ENCODE measurements at places on chromosomes 13 and 19.
A peak's percentile ranks its signal among the peaks of the same experiment; 100 is the strongest.

- DNase-seq = no peak
Observed at GRCh38 chr19:763181-763580, 12.3 kb downstream of the MISP start.

GRCh38 chr19:2703691-2704216, 1.3 kb upstream of the GNG7 start:
- no peak for DNase-seq

- DNase-seq = no peak
Observed at GRCh38 chr13:85969331-85969730, 170.1 kb upstream of the SLITRK6 start.

DNA sequence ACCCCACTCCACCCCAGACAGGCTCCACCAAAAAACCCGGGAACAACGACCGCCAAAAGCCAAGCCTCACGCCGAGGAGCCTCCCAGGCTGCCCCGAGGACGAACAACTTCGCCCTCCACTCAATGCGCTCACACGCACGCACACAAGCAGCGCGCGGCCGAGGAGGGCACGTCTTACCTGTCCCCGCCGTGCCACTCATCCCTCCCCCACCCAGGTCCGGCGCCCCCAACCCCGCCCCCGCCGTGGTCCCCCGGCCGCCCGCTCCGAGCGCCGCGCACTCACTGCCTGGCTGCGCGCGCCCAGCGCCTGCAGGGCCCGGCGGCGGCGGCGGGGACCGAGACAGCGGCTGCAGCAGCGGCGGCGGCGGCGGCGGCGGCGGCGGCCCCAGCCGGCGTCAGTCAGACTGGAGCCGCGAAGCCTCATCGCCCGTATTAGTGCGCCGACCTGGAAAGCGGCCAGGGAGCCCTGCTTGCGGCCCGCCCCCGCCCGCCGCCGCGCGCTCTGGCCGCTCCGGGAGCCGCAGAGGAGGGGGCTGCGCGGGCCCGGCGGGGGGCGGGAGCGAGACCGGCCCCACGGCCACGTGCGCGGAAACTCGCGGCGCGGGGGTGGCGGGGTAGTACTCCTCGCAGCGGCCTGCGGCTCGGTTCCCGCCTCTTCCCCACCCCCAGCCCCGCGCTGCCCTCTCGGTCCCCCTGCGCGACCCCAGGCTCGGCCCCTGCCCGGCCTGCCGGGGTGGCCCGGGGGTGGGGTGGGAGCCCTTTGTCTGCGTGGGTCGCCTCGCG, at the start of gene SMAD9:
Gene SMAD9 (minus strand): TSS at position 406 of the 783 bp plus-strand sequence. CDS start 40,549 bp downstream, outside the sequence.
- no peak for DNase-seq

GRCh38 chr13:57063007-57063406, 77.7 kb upstream of the PRR20A start:
- DNase-seq = no peak

GRCh38 chr13:76886292-76887075, at the start of gene KCTD12:
KCTD12 (minus strand) TSS chr13:76886405; CDS start chr13:76886148, 257 bp downstream.
- DNase-seq = peak; percentile 65

DNA sequence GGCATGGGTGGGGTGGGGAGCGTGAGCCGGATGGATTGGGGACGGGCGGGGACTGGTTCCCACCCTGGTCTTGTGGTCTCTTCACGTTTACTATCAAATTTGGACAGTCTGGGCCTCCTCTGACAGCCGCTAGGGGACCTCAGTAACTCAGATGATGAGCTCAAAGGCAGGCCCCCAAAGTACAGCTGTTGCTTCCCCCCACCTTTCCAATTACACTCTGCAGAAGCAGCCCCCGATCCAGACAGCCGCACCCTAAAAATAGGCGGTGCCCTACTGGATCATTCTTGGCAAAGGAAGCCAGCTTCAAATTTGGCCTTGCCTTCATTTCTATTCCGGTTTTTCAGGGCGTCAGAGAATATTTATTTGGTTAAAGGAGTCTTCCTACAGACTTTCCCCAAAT, 1.9 kb upstream of the FOXO1 start:
- no peak for DNase-seq

DNA sequence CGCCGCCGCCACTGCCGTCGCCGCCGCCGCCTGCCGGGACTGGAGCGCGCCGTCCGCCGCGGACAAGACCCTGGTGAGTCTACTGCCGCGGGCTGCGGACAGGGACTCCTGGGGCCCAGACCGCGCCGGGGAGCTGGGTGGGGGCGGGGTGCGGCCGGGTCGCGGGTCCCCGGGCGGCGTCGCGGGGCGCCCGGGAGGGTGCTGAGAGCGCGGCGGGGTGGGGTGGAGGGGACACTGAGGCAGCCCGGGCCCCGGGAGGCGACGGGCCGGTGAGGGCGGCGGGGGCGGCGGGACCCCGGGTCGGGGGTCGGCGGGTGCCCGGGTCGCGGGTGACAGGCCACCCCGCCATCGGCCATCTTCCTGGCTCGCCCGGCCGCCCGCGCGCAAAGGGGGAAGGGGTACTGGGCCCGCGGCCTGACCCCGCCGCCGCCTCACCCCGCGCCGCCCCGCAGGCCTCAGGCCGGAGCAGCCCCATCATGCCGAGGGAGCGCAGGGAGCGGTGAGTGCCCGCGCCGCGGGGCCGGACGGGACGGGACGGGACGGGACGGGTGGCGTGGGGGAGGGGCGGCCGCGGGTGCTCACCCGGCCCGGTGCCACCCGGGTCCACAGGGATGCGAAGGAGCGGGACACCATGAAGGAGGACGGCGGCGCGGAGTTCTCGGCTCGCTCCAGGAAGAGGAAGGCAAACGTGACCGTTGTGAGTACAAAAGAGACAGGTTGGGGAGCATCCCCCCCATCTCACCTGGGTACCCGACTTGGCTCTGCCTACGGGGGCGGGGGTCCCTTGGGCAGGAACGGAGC, 489 bp downstream of the CCNE1 start:
- DNase-seq = peak; percentile 16

- no peak for DNase-seq
Observed at GRCh38 chr19:41206456-41206855, 12.6 kb upstream of the AXL start.

DNA sequence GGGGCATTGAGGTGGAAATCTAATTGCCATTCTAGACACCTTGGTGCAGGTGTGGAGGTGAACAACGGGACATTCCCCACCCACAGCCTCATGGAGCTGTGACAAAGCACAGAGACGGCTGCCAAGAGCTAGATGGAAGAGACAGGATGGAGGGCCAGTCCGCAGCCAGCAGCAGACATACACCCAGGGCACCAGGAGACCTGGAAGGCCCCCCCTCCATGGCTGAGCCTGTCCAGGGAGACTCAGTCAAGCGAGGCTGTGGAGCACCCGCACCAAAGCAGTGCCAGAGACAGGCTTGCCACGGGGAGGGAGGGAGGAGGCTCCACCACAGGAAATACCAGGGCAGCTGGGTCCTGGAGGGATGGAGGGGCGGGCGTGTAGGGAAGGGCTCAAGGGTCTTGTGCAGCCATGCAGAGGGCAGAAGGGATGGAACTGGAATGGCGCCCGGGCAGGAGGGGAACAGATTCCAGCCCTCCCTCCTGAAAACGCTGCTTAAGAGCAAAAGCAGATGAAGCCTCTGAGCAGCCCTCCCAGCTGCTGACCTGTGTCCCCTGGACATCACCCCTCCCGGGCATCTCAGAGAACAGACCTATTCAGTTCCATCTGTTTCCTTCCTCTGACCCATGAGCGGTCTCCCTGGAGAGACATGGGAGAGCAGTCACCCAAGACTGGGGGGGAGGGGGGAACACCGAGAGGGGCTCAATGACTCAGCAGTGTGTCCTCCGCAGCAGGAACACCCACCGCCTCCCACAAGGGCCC, 14.4 kb downstream of the EPS15L1 start:
- DNase-seq = no peak

- no peak for DNase-seq
Observed at GRCh38 chr13:31965361-31966066, 66.1 kb upstream of the FRY start.

- DNase-seq = no peak
Observed at GRCh38 chr13:88097541-88097940, 426.4 kb downstream of the SLITRK5 start.

- DNase-seq = no peak
Observed at GRCh38 chr19:31761281-31761913, 412.2 kb upstream of the TSHZ3 start.

DNA sequence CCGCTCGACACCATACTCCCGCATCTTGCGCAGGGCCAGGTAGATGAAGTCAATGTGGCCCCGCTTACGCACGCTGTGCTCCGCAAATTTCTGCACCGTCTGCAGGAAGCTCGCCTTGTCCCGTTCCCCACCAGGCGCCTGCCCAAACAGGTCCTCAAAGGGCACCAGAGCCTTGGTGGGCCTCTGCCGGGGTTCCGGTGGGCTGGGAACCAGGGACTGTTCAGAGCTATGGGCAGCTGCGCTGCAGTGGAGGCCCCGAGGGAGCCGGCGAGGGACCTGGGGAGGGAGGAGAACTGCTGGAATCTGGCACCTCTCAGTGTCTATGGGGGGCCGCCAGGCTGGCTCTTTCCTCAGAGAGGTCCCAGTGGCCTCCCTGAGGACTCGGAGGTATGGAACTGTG, 8.3 kb upstream of the ZNF653 start:
- no peak for DNase-seq

DNA sequence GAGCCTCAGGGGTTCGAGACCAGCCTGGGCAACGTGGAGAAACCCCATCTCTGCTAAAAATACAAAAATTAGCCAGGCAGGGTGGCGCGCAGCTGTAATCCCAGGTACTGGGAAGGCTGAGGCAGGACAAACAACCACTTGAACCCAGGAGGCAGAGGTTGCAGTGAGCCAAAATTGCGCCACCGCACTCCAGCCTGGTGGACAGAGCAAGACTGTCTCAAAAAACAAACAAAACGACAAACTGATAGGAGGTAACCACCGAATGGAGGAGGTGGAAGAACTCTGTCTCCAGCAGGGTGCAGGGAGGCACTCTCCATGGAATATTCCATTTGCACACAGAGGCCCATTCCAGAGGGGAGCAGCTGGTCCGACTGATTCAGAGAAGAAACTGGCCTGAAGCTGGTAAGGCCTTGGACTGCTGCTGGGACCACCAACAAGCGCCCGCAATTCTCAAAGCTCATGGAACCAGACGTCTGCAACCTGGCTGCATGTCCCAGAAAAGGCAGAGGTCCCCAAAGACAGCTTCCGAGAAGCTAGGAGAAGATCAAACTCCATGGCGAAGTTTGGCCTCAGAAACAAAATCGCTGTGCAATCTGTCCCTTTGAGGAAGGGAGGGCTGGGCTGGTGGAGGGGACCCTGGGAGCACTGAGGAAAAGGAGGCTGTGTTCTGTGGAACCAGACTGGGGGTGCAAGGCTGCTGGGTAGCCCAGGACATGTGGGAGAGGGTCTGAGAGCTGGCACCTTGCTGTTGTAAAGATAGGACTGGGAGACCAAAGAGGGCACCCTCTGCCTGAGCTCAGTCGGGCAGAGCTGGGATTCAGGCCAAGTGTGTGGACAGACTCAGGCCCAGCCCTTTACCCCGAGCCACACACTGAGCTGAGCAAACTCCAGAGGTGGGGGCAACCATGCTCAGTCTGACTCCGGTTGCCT, 35.2 kb downstream of the SLC25A42 start:
- no peak for DNase-seq

DNA sequence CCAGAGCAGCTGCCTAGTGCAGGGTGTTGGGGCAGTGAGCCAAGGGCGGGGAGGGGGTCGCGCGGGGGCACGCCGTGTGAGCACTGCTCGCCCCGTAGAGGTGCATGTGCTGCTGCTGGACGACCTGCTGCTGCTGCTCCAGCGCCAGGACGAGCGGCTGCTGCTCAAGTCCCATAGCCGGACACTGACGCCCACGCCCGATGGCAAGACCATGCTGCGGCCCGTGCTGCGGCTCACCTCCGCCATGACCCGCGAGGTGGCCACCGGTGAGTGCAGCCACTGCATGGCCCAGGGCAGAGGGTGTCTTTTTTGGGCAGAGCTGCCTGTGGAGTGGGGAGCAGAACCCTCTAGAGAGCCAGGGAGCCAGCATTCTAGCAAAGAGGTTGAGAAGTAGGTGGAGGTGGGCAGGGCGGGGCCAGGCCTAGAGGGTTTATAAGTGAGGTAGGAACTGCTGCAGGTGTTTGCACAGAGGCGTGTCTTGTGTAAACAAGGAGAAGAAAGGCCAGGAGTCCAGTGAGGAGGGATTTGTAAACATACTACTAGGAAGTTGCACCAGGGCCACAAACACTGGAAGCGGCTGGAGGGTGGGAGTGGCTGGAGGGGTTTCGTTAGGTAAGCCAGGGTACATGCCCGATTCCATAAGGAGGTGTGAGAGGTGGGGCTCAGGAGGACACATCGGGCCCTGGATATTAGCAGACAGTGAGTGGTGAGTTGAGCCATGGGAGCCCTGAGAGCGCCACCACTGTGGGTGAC, 21.3 kb downstream of the ARHGEF1 start:
- DNase-seq = no peak

DNA sequence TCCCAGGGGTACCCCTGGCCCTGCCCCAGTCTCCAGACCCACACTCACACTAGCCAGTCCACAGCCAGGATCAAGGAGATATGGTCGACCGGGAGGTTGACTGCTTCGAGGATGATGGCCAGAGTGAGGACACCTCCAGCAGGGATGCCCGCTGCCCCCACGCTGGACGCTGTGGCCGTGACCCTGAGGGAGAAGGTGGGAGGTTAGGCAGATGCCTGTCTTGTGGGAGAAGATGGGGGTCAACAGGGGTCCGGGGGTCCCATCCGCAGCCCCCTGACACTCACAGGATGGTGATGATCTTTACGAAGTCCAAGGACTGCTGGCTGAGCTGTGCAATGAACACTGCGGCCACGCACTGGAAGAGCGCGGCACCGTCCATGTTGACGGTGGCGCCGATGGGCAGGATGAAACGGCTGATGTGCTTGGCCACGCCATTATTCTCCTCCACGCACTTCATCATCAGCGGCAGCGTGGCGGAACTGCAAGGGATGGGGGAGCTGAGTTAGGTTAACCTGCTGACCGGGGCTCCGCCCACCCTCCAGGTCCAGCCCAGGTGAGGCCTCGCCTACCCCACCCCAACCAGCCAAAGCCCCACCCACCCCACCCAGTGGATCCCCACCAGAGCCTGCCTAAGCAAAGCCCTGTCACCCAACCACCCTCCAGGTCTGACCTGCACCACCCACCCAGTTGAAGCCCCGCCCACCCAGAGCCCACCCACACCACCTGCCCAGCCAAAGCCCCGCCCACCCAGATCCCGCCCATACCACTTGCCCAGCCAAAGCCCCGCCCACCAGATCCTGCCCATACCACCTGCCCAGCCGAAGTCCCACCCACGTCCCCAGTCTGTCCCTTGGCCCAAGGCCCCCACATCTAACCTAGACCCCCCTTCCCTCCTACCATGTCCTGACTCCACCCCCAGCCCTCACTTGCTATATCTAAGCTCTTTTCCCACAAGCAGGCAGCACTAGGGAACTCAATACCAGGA, 11.2 kb downstream of the SLC1A5 start:
- no peak for DNase-seq

DNA sequence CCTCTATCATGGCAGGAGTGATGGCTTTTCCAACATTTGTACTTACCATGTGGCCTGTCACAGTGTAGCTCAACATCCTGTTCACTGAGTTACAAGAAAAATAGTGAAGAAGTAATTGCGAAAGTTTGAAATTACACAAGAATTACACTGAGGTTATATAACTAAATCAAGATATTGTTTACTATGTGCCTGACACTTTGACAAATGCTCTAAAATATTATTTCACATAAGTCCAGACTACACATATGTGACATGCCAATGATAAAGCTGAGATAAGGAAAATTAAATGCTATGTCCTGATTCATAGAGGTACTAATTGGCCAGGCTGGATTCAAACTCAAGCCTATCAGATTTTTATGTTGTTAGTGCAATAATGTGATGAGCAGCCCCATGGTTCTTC, 451.7 kb downstream of the PCDH9 start:
- no peak for DNase-seq

GRCh38 chr13:101838323-101838722, 385.8 kb downstream of the ITGBL1 start:
- no peak for DNase-seq
